Astrocyte (in vitro differentiated cells and primary cell): ENCODE measurements at places on chromosomes 1 and 21.

- DNase-seq, result no peak
These were observed 11.3 kb downstream of the RAB29 start for GRCh38 chr1:205763980-205764379.

- no peak for DNase-seq
These were observed 79.8 kb downstream of the USP1 start for GRCh38 chr1:62516600-62516999.

DNA sequence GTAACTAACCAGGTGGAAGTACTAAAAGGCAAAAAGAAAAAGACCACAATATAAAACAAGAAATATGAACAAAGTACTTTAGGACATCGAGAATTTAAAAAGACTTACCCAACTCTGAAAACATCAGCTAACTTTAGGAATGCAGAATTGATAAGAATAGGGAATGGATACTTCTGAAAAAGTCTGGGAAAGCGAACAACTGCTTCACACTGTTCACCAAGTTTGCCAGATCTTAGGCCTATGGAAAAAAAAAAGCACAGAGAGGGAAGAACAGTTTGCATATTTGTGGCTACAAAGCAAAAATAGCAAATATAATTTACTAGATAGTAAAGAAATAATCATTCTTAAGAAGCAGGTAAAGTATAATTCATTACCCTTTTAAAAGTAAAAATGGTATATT is 14.4 kb downstream of the INTS7 start:
- DNase-seq, result no peak

GRCh38 chr1:158649052-158649451 is 37.5 kb downstream of the SPTA1 start:
- no peak for DNase-seq

GRCh38 chr1:93778457-93778856 is 96.8 kb upstream of the BCAR3 start:
- no peak for DNase-seq

DNA sequence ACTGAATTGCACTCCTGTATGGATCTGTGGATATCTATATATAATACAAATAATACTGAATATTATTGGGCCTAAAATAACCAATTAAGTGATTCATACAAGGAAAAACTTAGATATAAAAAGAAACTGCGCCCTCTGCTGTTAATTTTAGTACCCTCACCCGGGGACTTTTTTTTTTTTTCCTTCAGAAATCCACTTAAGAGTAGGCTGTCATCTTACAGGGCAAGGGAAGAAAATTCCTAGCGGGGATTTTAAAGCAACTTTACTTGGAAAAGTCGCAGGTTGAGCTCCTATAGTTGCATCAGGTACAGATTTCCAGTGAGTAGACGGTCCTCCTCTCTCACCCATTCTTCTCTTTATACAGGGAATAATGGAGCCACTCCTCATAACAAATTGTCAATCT is 1.3 kb downstream of the NTNG1 start:
- peak; percentile 51 for DNase-seq

- no peak for DNase-seq
These were observed 102.9 kb upstream of the TLR5 start for GRCh38 chr1:223245983-223246382.

GRCh38 chr1:160658162-160658813 is 11.4 kb upstream of the SLAMF1 start:
- no peak for DNase-seq

DNA sequence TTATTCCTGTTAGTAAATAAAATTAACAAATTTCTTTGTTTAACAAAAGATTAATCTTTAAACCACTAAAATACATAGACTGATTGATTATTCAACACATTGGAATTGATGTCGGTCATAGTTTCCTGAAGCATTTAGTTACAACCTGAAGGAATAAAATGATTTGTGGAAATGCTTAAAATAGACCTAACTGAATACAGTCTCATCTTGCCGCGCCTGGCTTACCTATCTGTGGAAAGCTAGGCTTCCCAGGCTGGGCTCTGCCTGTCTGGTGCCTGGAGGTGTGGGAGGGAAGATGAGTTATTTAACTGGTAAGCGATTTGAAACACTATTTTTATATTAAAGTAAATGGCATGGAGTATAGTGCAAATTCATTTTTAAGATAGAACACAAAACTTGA is 10.2 kb downstream of the RHOU start:
- DNase-seq, result no peak

DNA sequence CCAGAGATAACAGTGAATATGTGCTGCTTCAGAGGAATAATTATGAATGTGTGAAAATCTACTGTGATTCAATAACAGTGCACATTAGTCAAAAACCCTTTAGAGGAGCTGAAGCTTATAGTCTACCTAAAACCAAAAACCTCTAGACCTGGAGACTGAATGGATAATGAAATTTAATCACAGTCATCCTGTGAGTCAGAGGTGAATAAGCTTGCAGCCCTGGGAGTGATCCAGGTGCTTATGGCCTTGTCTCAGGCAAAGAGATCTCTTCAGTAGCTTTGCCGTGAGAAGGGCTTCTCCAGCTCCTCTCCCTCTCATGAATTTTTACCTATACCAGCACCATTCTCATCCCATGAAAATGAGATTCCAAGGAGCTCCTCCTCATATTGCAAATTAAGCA is 81.3 kb upstream of the RGS4 start:
- peak; percentile 88 for DNase-seq
